ENCODE measurements at places on chromosomes 3 and 15.
A peak's percentile ranks its signal among the peaks of the same experiment; 100 is the strongest.

GRCh38 chr3:36891701-36892160, 53.1 kb downstream of the TRANK1 start:
- no peak for DNase-seq

GRCh38 chr3:142647856-142648255, 51.7 kb downstream of the PLS1 start:
- peak; percentile 17 for DNase-seq

GRCh38 chr3:48400824-48401433, 28.9 kb downstream of the FBXW12 start:
- peak; percentile 65 for DNase-seq

DNA sequence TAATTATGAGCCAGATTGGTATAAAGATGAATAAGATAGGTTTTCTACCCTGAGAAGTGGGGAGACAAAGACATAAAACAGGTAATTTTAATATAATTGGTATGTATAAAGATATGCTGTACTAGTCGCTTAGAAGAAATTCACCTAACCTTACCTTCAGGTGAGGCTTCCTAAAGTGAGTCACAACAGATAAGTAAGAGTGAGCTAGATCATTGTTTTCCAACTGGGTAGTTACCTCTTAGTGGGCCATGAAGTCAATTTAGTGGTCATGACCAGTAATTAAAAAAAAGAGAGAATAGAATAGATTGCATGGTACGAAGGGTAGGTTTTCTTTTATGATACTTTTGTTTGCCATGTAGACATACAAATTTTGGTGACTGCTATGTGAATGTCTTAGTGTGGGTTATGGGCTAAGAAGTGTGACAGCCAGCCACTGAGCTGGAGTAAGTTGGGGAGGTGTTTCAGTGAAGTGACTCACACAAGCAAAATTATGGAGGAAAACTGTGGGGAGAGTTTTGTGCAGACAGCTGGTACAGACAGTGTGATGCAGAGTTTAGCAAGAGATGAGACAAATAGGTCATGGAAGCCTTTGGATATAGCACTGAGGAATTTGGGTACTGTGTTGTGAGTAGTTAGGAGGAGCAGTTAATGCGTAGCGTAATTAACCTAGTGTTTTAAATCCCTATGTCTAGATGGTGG, 8.2 kb downstream of the TRNT1 start:
- no peak for DNase-seq

- no peak for DNase-seq
Measured at GRCh38 chr3:195956577-195956976, 48.2 kb upstream of the TNK2 start.

DNA sequence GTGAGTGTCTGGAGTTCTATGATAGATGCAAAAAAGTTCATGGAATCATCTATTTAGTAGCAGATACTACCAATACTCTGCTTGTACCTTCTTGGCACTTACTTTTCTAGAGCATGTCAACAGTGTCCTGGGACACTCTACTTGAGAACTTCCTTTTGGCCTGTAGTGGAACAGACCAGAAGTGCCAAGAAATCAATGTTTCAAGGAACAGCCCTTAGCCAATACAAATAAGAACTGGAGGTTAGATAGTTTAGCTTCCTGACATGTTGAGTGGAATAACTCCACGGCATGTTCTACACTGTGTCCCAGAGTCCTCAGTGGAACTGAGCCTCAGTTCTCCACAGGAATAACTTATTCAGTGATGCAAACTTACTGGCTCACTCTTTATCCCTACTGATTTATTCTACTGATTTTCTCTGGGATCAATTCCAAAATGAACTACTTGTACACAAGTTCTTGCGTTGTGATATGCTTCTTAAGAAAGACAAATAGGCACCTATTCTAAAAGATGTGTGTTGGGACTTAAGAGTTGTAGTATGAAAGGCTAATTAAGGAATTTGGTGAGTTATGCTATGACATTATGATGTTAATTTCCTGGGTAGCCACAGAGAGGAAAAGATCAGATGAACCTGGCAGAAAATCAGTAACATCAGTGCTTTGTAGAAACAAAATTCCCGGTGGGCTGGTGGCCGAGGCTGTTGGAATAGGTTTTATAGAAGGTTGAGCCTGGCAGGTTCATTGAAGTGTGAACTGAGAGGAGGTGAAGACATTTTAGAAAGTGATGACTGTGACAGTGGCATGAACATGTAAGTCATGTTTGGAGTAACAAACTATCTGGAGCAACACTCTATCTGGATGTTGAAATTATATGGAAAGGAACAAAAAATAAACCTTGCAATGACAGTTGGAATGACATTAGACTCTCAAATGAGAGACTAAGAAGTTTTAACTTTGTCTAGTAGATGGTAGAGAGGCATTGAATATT, 101.8 kb upstream of the RBMS3 start:
- DNase-seq, result no peak

- DNase-seq, result no peak
Measured at GRCh38 chr3:64462203-64462602, 225.6 kb downstream of the ADAMTS9 start.

DNA sequence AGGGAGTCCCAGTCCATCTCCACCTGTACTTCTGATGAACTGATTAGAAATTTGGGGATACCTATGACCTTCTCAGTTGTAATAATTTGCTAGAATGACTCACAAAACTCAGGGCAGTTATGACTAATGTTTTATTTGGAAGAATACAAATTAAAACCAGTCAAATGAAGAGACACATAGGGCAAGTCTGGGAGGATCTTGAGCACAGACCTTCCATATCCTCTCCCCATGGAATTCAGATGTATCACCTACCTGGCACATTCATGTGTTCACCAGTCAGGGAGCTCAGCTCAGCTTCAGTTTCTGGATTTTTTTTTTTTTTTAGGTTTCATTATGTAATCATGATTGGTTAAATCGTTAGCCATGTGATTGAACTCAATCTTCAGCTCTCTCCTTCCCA, 247.7 kb downstream of the VGLL3 start:
- no peak for DNase-seq

DNA sequence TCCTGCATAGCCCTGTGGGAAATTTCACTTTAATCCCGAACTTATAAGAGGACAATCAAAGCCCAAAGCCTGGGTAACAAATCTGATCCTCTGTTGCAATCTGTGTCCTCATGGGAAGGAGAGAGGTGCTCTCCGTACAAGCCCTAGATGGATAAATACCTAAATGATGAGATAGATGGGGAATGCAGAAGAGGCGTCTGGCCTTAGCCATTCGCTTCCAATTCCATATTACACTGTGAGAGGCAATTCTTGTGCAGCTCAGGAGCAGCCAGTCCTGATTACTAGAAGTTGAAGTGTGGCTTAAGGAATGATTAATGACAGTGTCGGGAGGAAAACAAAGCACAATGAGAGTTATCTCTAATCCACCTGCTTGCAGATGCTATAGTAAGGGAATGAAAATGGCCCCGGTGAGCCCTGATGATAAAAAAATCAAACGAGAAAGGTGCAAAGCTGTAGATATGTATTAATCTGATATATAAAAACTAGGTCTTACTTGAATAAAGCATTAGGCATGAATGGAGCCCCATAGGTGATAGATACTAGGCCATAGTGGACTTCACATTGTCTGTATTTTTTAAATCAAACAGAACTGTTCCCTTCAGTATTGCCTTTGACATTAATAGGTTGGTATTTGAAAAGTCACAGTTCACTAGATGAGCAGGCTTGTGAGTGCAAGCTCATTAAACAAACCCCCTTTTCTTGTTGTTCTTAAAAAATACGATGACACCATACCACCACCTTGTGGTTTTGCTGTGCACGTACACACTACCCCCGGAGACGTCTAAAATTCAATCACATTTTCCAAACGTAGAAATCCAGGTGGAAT, 54.2 kb upstream of the TMCO5A start:
- no peak for DNase-seq

DNA sequence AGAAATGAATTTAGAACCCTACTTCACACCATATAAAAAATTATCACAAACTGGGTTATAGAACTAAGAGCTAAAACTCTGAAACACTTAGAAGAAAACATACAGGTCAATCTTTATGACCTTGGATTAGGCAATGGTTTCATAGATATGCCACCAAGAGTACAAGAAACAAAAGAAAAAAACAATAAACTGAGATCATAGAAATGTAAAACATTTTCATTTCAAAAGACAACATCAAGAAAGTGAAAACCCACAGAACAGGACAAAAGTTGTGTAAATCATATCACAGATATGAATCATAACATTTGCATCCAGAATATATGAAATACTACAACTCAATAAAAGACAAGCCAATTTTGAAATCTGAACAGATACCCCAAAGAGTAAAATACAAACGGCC, 72.4 kb downstream of the TBL1XR1 start:
- DNase-seq, result no peak

GRCh38 chr3:66010348-66010738, 28.4 kb downstream of the MAGI1 start:
- no peak for DNase-seq

- no peak for DNase-seq
Measured at GRCh38 chr15:100192097-100193080, 149.4 kb downstream of the ADAMTS17 start.

DNA sequence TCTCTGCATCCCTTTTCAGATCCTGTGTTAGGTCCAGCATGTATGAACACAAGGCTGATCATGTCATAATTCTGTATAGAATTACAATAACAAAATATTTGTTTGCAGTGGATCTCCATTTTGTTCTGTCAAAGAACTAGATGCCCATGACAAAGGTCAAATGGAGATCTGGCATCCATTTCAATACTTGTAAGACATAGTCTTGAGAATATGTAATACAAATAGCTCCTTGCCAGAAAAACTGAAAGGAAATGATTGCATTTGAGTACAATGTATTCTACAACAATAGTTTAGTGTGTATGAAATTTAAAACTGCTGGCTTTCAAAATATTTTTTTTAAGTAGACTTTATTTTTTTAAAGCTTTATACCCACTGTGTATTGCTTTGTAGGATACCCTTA, 101.1 kb downstream of the CMSS1 start:
- DNase-seq, result no peak

DNA sequence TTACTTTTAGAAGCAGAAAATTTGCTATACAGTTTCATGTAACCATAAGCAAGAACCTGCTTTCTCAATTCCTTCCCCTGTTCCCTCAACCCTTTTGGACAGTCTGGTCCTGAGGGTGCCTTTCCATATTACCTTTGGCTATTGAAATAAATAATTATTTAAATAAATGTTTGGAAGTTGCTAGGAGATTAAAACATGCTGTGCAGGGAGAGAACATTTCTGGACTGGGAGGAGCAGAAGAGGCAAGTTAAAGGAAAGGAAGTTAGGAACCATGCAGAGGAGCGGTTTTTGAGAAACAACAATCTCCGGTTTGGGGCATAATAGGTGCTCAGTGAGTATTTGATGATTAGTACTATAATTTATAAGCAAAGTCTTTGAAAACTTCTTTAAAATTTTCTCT, 41.8 kb downstream of the ZNF609 start:
- no peak for DNase-seq

DNA sequence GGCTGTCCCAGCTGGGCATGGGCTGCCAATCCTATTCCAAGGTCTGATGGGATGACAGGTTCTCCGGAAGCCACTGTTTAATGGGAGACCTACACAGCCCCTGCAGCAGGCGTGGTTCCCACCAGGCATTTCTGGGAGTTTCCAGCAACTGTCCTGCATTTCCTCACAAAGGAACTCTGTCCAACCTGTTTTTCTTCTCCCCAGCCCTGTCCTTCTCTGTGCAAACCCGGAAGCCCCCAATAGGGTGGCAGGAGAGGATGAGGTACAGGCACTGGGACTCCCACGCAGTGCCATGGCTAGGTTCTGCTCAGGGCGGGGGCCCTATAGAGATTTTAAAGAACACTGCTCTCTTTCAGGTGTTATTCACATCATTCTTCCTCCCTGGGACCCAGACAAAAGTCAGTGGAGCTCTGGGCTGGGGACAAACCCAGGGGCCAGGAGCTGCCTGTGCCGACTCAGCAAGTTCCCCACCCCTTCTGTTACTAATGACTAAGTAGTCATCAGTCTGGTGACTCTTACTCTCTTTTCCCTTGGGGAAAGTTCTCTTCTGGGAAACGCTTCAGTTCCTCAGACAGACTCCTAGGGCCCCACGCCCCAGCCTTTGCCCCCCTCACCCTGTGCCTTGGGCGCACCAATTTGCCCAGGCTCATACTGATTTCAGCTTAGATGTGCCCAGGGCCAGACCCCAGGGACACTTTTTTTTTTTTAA, 97.7 kb downstream of the CD47 start:
- DNase-seq, result no peak

- no peak for DNase-seq
Measured at GRCh38 chr15:74868059-74868458, 5.1 kb downstream of the SCAMP2 start.

DNA sequence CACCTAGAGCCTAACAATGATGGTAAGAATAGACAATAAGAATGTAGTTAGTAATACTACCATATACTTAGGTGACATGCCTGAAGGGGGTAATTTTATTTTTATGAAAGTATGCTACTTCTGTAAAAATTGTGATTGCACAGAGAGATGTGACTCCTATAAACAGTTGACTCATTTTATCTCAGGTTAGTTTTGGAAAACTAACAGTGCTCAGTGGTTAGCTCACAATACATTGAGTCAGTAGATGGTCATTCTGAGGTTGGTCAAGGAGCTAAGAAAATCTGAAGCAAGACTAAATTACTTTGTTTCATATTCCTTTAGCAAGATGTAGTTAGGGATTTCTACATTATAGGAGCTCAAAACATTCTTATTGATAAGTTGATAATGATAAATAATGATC, 271.0 kb downstream of the EDEM1 start:
- no peak for DNase-seq

- no peak for DNase-seq
Measured at GRCh38 chr3:135868801-135869200, 96.7 kb upstream of the PPP2R3A start.

- DNase-seq, result no peak
Measured at GRCh38 chr3:185549651-185550111, 2.7 kb downstream of the LIPH start.

GRCh38 chr3:109985943-109986555, 648.7 kb upstream of the DPPA4 start:
- DNase-seq, result no peak

- DNase-seq, result no peak
Measured at GRCh38 chr3:193594946-193595689, 2.1 kb downstream of the OPA1 start.

DNA sequence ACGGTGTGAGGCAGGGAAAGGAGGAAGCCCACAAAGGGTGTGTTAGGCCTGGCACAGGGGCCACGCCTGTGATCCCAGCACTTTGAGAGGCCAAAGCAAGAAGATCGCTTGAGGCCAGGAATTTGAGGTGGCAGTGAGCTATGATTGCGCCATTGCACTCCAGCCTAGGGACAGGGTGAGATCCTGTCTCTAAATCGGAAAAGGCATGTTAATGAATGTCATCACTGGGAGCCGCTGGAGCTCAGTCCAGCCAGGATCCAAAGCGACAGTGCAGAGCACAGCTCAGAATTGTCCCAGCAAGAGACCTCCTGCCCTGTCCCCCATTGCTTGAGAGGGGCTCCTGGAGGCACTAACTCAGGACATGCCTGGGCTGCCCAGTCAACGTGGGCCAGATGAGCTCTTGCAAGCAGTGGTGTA, 15.0 kb upstream of the FBLN2 start:
- no peak for DNase-seq

- DNase-seq, result no peak
Measured at GRCh38 chr3:168250415-168250861, 154.7 kb upstream of the GOLIM4 start.

GRCh38 chr15:57213862-57214261, 162.4 kb upstream of the CGNL1 start:
- DNase-seq, result no peak

GRCh38 chr3:97021778-97022177, 207.4 kb downstream of the EPHA6 start:
- no peak for DNase-seq

GRCh38 chr3:16308727-16309126, 43.7 kb downstream of the OXNAD1 start:
- no peak for DNase-seq

GRCh38 chr3:8768364-8769087, 887 bp downstream of the OXTR start:
- DNase-seq, result no peak

GRCh38 chr3:150503402-150504099, 42.7 kb downstream of the SERP1 start:
- no peak for DNase-seq
